Right atrium auricular region (tissue), 2 donors: ENCODE measurements at places on chromosomes 7 and 10. TPM values are rescaled to one million over a fixed set of nuclear protein-coding genes. Genes with fewer than 3 reads are reported as not detected.
A peak's percentile ranks its signal among the peaks of the same experiment; 100 is the strongest.

Gene NEUROD6
- total RNA-seq, result not detected

Gene TAS2R41
- not detected for total RNA-seq

Gene INMT
- total RNA-seq, result 199 TPM

- DNase-seq, result peak; percentile 86
Observed at GRCh38 chr7:2701832-2702593, 14.0 kb downstream of the AMZ1 start.

DNA sequence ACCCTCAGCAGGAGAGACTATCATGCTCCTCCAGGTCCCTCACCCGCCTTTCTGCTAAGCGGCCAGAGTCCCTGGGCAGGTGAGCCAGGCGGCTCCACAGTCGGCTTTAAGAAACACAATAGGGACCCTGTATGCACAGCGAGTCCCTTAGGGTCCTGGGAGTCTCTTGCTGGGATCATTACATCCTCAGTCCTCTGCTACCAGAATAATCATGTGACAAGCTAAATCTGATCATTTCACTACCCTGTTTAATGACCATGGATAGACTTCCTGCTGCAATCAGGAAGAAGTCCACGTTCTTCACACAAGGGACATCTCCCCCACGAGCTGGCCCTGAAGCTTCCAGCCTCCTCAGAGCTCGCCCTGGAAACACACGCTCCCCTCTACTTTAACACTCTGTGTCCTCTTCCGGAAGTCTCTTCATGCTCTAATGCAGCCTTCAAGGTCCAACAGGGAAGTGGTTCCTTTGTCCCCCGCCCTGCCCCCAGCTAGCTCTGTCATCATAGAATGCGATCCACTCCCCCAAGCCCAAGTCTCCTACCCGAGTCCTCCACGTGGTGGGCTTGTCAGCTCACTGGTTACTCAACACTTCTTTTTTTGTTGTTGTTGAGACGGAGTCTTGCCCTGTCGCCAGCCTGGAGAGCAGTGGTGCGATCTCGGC lies 101.5 kb downstream of the RNF216 start:
- DNase-seq, result peak; percentile 77

DNA sequence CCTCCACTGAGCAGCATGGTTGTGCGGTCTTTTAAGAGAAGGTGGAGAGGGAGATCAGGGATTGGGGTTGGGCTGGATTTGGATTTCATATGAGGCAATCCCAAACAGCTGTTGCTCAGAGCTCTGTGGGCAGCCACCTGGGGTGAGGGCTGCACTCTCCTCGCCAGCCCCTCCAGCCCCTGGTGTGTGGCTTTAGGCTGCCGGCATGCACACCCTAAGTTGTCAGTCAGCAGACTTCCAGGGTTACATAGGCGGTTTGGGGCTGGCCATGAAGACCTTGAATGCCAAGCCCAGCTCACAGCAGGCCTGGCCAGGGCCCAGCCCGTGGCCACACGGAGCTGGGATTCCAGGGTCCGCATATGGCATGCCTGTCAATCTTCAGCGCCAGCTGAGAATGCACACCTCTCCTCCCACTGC lies 54.8 kb downstream of the ZMIZ1 start:
- DNase-seq, result no peak

- no peak for DNase-seq
Observed at GRCh38 chr10:85642421-85643170, 724.0 kb downstream of the GRID1 start.

- no peak for DNase-seq
Observed at GRCh38 chr7:91030680-91031380, 233.4 kb upstream of the FZD1 start.

DNA sequence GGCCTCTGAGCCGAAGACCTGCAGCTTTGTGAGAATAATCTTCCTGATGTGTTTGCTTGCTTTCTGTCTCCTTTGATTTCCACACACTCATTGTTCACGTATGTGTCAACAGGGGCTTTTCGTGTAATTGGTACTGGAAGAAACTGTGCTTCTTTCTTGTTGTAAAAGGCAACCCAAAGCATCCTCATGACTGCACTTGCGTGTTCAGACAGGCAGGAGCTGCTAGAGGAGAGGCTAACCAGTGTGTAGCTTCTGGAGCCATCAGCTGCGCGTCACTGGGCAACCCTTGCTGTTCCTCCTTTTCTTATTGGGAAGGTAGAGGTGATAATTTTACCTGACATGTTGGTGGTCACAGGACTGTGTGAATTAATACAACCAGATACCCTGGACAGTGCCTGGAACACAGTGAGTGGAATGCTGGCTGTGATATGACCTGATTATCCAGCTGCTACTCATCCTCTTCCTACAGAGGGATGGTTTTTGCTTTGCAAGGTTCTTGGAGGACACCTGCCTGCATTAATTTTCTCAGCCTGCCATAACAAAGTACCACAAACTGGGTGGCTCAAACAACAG lies 213.0 kb downstream of the ABCA13 start:
- no peak for DNase-seq

DNA sequence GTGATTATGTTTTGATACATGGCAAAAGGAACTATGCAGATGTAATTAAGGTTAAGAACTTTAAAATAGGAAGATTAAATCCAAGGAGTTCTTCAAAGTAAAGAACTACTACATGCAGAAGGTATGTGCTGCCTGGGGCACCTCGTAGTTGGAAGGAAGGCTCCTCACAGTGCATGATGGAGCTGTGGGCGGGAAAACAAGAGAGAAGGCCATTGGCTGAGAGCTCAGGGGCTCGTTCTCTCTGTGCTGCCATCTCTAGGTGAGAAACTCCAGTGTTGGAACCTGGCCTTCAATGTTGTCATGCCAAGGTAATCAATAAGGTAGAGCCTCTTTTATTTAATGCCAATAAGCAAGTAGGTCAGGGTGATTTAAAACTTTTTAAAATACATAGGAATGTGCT lies 391.4 kb upstream of the ETV1 start:
- DNase-seq, result no peak
